ENCODE measurements at places on chromosomes 7 and 10.

DNA sequence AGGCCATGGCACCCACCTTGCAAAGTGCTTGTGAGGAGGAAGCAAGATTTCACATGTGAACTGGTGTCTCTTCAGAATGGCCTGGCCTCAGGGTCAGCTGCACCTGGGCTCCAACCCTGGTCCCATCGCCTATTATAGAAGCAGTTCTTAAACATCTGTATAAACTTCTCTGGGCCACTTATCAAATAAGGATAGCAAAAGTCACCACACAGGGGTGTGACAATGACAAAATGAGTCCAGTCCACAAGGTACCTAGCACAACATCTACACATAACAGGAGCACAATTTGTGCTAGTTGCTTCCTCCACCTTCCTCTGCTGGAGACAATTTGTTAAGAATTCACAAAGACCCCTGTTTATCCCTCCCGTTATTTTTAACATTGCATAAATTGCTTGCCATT is 340.6 kb upstream of the ZMIZ1 start:
- DNase-seq = no peak

DNA sequence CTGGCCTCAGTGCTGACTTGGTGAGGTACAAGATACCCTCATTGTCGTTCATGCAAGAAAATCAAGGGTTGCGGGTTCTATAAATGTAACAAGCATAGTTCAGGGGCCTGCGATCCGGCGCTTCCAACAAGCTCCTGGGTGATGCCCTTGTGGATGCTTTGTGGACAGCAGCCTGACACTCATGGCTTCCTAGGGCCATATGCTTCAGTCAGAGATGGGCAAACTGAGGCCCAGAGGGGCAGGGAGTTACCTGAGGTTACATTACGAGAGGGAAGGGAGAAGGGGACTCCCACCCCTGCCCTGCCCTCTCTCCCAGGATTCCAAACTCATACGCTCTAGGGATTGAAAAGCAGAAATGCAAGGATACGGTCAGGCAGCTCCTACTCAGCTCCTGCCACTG is 296.3 kb upstream of the ZMIZ1 start:
- DNase-seq = no peak

GRCh38 chr7:29588900-29589696 is 25.5 kb downstream of the PRR15 start:
- DNase-seq = no peak

- DNase-seq = no peak
These were observed 37.3 kb downstream of the ACADSB start for GRCh38 chr10:123045961-123046731.

DNA sequence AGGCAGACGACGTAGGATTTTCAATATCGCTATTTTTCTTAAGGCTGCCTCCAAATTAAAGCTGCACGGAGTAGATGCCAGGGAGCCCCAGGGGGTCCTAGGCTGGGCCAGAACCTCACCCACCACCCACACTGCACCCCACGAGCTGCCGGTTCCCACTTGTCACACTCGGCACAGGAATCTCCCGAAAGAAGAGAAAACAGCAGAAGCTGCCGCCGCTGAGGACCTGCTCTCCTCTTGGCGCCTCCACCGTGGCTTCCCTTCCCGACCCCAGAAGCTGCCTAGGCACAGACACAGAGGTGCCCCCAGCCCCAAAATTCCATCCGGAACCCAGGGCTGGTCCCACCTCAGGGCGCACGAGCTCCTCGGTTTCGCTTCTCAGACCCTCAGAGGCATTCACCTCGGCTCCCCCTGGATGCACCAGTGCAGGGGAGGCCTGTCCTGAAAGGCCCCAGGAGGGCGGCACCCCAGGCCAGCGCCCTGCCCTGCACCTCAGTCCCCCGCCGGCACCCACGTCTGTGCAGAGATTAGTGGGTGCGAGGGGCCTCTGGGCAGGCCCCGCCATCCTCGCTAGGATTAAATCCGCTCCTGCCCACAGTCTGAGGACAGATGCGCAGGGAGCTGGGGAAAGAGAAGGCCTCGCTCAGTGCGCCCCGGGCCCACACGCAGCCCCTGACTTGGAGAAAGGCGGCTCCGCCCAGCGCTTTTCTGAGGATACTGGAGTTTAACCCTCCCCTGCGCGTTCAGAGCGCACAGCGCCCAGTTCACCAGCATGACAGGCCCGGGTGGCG is 99.2 kb downstream of the PTPRN2 start:
- DNase-seq = no peak

GRCh38 chr7:47938574-47939165 is 9.6 kb downstream of the PKD1L1 start:
- DNase-seq = no peak
